Activated T-helper 1 cell treated with anti-CD3 and anti-CD28 coated beads, Interleukin-12 subunit alpha, Interleukin-12 subunit beta, Interleukin-2, Interleukin-4 antibody, amounts not matched to agents 30 ng/mL and 10 ng/mL and 1 ng/mL, durations not matched to agents 14 hours and 24 hours and 36 hours (primary cell): ENCODE measurements at places on chromosomes 11 and 22.

- no peak overlapping the region for H3K27ac ChIP-seq
- H3K36me3 ChIP-seq, result peaks cover 73% of the 10 kb centered on the region
- no peak for DNase-seq
These were observed 39.7 kb downstream of the CTSC start for GRCh38 chr11:88297863-88298262.

DNA sequence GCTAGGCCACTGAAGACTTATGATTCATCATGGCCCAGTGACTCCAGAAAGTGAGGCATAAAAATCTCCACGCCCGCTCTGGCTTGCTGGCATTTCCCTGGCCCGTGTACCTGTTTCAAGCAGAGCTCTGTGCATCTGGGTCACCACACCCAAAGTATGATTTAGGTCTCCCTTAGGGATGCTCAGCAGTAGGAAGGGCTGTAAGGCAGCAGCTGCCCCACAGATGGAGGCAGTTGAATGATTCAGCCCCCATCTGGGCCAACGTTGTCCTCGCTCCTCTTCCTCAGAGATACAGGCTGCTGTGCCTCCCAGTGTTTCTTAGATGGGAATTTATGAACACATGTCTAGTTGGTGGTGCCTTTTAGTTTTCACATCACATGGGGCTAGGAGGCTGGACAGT, 21.6 kb downstream of the GPR83 start:
- no peaks in the 10 kb centered on the region for H3K4me1 ChIP-seq
- DNase-seq, result no peak
- H3K4me3 ChIP-seq, result no peak overlapping the region
- no peak overlapping the region for H3K27ac ChIP-seq
- no peaks in the 10 kb centered on the region for H3K36me3 ChIP-seq
- no peaks in the 10 kb centered on the region for H3K27me3 ChIP-seq

DNA sequence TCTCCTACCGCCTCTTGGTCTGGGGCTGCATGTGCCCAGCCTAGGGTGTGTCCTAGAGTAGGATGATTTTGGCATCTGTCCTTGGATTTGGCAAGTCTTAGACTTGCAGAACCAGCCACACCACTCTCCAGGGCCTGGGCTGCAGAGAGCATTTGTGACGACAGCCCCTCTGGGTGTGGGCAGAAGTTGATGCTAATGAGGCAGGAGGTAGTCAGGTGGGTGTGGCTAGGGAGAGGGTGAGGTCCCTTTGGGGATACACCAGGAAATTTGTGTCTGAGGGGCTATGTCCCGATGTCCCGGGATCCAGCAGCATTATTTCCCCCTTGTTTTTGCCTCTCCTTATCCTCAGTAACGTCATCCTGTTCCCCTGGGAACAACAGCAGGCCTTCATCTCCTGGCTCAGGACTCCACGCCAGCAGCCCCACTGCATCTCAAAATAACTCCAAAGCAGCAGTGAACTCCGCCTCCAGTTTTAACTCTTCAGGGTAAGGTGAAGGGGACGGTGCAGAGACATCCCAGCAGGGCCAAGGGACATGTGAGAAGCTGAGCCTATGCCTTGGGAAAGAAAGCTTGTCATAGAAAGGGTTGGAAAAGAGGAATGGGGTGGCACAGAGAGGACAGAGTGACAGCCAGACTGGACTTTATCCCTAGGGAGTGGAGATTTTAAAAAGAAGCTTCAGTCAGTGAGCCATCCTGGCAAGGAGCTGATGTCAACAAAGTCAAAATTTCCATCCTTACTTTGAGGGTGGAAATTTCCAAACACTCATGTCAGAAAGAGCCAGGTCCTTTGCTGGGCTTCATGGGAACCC, 8.0 kb upstream of the TLCD5 start:
- peaks cover 30% of the 10 kb centered on the region for H3K27me3 ChIP-seq
- no peaks in the 10 kb centered on the region for H3K36me3 ChIP-seq
- no peak for DNase-seq

DNA sequence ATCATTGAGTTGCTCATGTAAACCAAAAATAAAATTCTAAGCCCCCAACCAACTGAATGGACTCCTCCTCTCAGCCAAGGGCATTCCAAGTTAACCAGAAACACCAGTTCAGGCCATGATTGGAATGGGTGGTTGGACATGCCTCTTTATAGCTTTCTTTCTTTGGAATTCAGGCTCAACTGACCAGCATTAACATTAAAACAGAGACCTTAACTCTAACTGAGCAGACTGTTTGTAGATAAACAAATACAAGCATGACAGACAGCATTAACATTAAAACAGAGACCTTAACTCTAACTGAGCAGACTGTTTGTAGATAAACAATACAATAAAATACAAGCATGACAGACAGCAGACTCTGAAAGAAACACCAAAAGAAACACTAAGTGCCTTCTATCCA, 278.2 kb downstream of the DLG2 start:
- H3K4me1 ChIP-seq, result no peaks in the 10 kb centered on the region
- no peak overlapping the region for H3K27ac ChIP-seq
- H3K4me3 ChIP-seq, result no peak overlapping the region
- H3K36me3 ChIP-seq, result no peaks in the 10 kb centered on the region

DNA sequence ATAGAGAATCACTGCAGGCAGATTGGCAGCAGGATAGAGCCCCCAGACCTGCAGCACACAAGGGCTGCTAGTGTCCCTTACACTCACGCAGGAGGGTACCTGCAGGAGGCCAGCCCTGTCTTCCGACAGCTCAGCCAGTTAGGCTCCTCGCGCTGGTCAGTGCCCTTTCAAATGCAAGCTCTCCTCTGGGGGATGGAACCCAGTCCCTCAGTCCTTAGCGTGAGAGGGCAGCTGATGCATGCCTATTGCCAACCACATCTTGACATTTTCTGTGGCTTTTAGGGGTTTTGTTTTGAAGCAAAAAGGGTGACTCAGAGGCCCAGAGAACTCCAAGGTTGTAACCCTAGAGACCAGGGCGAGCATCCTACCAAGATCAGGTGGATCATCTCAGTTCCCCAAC, 40.0 kb downstream of the WNT11 start:
- no peak for DNase-seq
- no peaks in the 10 kb centered on the region for H3K27me3 ChIP-seq
- no peak overlapping the region for H3K4me3 ChIP-seq
- H3K4me1 ChIP-seq, result no peaks in the 10 kb centered on the region
- H3K27ac ChIP-seq, result no peak overlapping the region

- H3K27me3 ChIP-seq, result peaks cover 3% of the 10 kb centered on the region
- H3K36me3 ChIP-seq, result no peaks in the 10 kb centered on the region
- H3K27ac ChIP-seq, result no peak overlapping the region
- DNase-seq, result no peak
These were observed 11.0 kb downstream of the MN1 start for GRCh38 chr22:27790376-27791158.

GRCh38 chr11:122625976-122626665, 29.4 kb upstream of the UBASH3B start:
- H3K27ac ChIP-seq, result no peak overlapping the region
- no peaks in the 10 kb centered on the region for H3K36me3 ChIP-seq
- peaks cover 4% of the 10 kb centered on the region for H3K4me1 ChIP-seq
- H3K27me3 ChIP-seq, result peaks cover 5% of the 10 kb centered on the region
- H3K4me3 ChIP-seq, result no peak overlapping the region

- H3K36me3 ChIP-seq, result peaks cover 2% of the 10 kb centered on the region
- no peak for DNase-seq
- peaks cover 24% of the 10 kb centered on the region for H3K27me3 ChIP-seq
- H3K27ac ChIP-seq, result peak overlapping the region; percentile 7
- peaks cover 30% of the 10 kb centered on the region for H3K4me1 ChIP-seq
These were observed 56.1 kb upstream of the GNAZ start for GRCh38 chr22:23014250-23014649.

- no peak overlapping the region for H3K27ac ChIP-seq
- peaks cover 5% of the 10 kb centered on the region for H3K27me3 ChIP-seq
- H3K4me3 ChIP-seq, result no peak overlapping the region
- H3K36me3 ChIP-seq, result no peaks in the 10 kb centered on the region
- DNase-seq, result no peak
- H3K4me1 ChIP-seq, result no peaks in the 10 kb centered on the region
These were observed 63.8 kb upstream of the NUP50 start for GRCh38 chr22:45099961-45100360.

DNA sequence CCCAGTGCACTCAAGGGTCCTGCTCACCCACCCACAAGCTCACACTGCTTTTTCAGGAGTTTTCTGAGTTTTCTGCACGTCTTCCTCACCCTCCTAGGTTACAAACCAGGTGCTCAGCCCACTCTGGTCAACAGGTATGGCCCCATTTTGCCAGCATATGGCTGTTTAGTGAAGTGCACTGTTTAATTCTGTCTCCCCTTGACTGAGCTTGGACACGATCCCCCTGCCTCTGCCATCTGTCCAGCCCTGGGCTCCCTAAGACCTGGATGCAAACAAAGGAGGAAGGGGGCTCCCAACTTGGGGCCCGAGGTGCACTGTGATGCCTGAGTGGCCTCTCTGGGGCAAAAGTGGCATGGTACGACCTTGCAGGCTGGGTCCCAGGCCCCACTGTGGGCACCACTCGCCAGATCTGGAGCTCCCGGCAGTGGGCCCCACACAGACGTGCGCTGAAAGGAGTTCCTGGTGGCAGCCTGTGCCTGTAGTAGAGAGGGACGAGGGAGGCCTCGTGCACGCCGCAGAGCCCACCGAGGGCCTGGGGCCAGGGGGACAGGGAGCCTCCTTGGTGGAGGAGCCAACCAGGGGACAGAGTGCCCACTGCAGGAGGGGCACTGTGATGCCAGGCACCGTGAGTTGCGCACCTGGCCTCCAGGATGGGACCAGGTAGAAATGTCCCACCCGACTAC, 37.3 kb upstream of the COMT start:
- peaks cover 3% of the 10 kb centered on the region for H3K36me3 ChIP-seq
- H3K27ac ChIP-seq, result no peak overlapping the region
- no peak for DNase-seq
- H3K27me3 ChIP-seq, result no peaks in the 10 kb centered on the region
- H3K4me1 ChIP-seq, result no peaks in the 10 kb centered on the region
- no peak overlapping the region for H3K4me3 ChIP-seq

DNA sequence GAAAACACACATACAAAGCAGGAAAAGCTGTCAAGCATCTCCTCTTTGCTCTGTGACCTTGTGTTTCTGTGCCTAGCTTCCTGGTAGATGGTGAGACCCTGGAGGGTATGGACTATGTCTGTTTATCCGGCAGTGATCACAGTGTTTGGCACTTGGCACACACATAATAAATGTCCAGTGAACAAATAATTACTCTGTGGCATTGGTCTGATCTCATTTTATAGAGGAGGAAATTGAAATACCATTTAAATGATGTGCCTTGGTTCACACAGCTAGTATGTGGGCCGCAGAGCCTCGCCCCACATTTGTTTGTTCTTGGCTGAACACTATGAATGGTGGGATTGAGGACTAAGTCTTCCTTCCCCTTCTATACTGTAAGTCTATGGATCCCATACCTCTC, 104.7 kb upstream of the SPON1 start:
- no peak for DNase-seq
- H3K36me3 ChIP-seq, result no peaks in the 10 kb centered on the region
- no peak overlapping the region for H3K4me3 ChIP-seq
- H3K27me3 ChIP-seq, result peaks cover 7% of the 10 kb centered on the region
- H3K4me1 ChIP-seq, result peaks cover 6% of the 10 kb centered on the region
- H3K27ac ChIP-seq, result no peak overlapping the region

DNA sequence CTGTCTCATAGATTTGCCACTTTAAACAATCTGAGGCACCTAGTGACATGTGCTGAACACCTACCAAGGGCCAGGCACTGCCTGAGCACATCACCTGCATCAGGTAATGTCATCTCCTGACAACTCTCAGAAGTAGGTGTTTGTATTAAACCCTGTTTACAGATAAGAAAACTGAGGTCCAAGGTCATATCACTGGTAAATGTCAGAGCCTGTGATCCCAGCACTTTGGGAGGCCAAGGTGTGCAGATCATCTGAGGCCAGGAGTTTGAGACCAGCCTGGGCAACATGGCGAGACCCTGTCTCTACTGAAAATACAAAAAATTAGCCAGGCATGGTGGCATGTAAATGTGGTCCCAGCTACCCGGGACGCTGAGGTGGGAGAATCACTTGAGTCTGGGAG, 39.1 kb upstream of the ACCSL start:
- H3K27ac ChIP-seq, result no peak overlapping the region
- H3K4me1 ChIP-seq, result no peaks in the 10 kb centered on the region
- DNase-seq, result no peak

DNA sequence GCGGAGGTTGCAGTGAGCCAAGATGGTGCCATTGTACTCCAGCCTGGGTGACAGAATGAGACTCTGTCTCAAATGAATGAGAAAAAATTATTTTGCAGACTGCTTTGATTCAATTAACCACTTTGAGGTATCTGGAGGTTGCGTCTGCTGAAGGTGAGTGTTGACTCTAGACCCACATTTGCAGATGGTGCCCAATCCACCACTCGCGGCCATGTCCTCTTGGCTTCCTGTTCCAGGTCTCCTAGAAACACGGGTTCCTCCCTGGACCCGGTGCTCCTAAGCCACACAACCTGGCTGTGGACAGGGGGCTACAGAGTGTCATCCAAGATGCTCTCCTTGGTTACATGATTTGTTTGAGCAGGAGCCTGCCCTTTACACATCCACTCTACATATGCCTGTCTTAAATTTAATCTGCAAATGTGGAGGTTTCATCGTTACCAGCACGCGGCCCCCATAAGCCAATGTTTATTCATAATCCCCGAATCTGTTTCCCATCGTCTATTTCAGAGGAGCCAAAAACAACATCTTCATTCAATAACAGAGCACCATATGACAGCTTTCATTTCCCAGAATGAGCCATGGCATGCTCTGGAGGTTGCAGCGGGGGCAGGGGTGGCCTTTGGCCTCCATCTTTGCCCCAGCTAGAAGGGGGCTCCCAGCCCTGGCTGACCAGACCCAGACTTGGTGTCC, 377.2 kb downstream of the CTTN start:
- H3K4me1 ChIP-seq, result no peaks in the 10 kb centered on the region
- no peaks in the 10 kb centered on the region for H3K36me3 ChIP-seq
- DNase-seq, result no peak
- H3K27me3 ChIP-seq, result no peaks in the 10 kb centered on the region
